Psoas muscle (tissue), 8 donors: ENCODE measurements at places on chromosomes 13 and 19. TPM values are rescaled to one million over a fixed set of nuclear protein-coding genes. Genes with fewer than 3 reads are reported as not detected.

- H3K36me3 ChIP-seq = no peaks in the 10 kb centered on the region
- no peak overlapping the region for H3K27ac ChIP-seq
- H3K4me3 ChIP-seq = no peak overlapping the region
- DNase-seq = no peak
- H3K4me1 ChIP-seq = no peaks in the 10 kb centered on the region
- no peaks in the 10 kb centered on the region for H3K27me3 ChIP-seq
Measured at GRCh38 chr19:54660964-54661363, 1.8 kb upstream of the LILRB4 start.

Gene OVOL3
- not detected for total RNA-seq

DNA sequence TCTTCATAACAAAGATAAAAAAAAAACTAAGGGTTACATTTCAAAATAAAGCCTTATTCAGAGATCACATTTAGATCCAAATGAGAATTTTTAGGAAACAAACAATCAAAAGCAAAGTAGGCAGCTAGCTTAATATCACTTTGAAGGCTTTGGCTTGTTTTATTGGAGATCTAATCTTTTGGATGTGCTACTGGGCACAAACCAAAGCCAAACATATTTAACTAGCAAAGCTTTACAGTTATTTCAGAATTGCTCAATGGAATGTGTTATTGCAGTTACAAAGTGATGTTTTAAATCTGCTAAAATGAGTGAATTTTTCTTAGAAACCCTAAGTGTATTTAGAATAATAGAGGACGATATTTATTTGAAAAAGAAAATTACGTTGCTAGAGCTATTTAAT lies 114.7 kb upstream of the KLHL1 start:
- H3K27ac ChIP-seq = no peak overlapping the region
- H3K4me3 ChIP-seq = no peak overlapping the region
- no peaks in the 10 kb centered on the region for H3K4me1 ChIP-seq
- no peaks in the 10 kb centered on the region for H3K27me3 ChIP-seq
- H3K36me3 ChIP-seq = no peaks in the 10 kb centered on the region
- no peak for DNase-seq

Gene ZNF526
- total RNA-seq = 4.2 TPM

DNA sequence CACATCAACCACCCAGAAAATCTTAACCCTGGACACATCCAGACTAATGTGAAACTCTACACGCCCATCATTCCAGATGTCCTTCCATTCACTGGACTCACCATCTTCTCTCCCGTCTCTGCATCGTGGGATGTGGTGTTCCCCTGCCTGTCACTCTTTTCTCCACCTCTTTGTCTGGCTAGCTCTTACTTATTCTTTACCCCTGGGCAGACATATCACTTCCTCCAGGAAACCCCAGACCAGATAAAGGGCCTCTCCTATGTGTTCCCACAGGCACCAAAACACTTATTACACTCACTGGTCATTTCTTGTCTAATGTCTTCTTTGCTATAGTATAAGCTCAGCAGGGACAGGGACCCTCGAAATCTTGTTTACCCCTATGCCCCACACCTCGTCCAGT lies 109.3 kb upstream of the IPO5 start:
- H3K27me3 ChIP-seq = no peaks in the 10 kb centered on the region
- no peak overlapping the region for H3K4me3 ChIP-seq
- no peak overlapping the region for H3K27ac ChIP-seq
- H3K36me3 ChIP-seq = no peaks in the 10 kb centered on the region
- no peak for DNase-seq

DNA sequence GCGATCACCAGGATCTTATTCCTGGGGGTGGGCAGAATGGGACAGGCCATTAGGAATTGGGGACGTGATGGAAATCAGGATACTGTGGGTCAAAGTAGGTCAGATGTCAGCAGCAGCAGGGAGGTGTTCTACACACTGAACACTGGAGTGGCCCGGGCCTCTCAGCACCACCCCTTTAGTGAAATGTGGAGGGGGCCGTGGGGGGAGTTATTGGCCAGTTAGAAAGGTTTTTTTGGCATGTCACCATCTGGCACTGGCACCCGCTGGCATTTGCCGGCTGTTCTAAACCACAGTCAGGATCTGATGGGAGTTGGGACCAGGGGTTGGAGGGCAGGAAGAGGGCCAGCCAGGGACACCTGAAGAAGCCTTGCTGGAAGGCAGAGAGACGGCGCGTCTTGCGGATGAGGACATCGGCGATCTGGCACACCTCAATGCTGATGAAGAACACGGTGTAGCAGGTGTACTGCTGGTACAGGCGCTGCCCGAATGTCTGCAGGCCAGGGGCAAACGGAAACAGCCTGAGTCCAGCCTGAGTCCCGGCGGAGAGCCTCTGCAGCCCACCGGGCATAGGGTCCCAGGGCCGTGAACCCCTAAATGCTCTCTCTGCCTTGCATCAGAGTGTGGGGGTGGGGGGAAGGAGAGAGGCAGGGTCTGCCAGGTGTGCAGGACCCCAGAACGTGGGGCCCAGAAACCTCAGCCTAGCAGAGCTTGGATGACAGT lies 5.8 kb downstream of the TMEM147 start:
- H3K4me1 ChIP-seq = peaks cover 14% of the 10 kb centered on the region
- no peaks in the 10 kb centered on the region for H3K27me3 ChIP-seq
- peaks cover 19% of the 10 kb centered on the region for H3K36me3 ChIP-seq
- no peak overlapping the region for H3K27ac ChIP-seq
- no peak for DNase-seq

- no peak overlapping the region for H3K4me3 ChIP-seq
- no peaks in the 10 kb centered on the region for H3K4me1 ChIP-seq
- H3K36me3 ChIP-seq = no peaks in the 10 kb centered on the region
- DNase-seq = no peak
- H3K27me3 ChIP-seq = no peaks in the 10 kb centered on the region
Measured at GRCh38 chr13:113378825-113379224, 14.9 kb upstream of the GRTP1 start.

- H3K27ac ChIP-seq = no peak overlapping the region
- DNase-seq = no peak
- no peaks in the 10 kb centered on the region for H3K4me1 ChIP-seq
- no peak overlapping the region for H3K4me3 ChIP-seq
- H3K27me3 ChIP-seq = no peaks in the 10 kb centered on the region
Measured at GRCh38 chr13:24648983-24649687, 31.1 kb upstream of the ATP12A start.

- H3K4me3 ChIP-seq = no peak overlapping the region
- no peaks in the 10 kb centered on the region for H3K4me1 ChIP-seq
- no peaks in the 10 kb centered on the region for H3K36me3 ChIP-seq
- H3K27me3 ChIP-seq = no peaks in the 10 kb centered on the region
Measured at GRCh38 chr13:58908019-58908679, 1255.6 kb downstream of the DIAPH3 start.

Gene PPP1R12C
- 24.8 TPM for total RNA-seq

DNA sequence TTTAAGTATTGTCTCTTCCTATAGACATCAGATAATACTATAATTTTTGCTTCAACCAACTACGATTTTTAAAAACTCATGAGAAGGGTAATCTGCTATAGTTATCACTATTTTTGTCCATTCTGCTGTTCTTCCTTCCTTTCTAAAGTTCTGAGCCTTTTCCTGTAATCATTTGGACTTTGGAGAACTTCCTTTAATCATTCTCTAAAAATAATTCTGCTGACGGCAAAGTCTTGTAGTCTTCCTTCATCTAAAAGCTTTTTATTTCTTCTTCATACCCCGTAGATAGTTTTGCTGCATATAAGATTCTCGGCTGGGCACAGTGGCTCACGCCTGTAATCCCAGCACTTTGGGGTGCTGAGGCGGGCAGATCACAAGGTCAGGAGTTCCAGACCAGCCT lies 5.1 kb upstream of the FCGBP start:
- no peak overlapping the region for H3K27ac ChIP-seq
- H3K27me3 ChIP-seq = peaks cover 3% of the 10 kb centered on the region
- no peaks in the 10 kb centered on the region for H3K4me1 ChIP-seq
- no peaks in the 10 kb centered on the region for H3K36me3 ChIP-seq

DNA sequence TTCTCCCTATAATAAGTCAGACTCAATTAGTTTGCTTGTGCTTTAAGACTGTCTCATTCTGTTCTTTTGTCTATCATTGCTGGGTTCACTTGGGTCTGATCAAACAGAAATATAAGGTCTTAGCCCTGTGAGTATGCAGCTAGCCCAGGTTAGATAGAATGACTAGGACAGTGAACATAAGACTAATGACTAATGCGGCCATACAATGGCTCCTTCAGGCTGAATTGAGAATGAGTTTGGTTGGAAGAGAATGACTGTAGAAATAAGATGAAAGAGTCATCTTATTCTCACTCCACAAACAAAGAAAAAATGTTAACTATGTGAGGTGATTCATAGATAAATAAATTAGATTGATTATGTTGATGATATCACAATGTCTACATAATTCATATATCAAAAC lies 50.1 kb upstream of the OBI1 start:
- H3K36me3 ChIP-seq = no peaks in the 10 kb centered on the region
- no peak overlapping the region for H3K4me3 ChIP-seq
- no peaks in the 10 kb centered on the region for H3K4me1 ChIP-seq

- H3K36me3 ChIP-seq = no peaks in the 10 kb centered on the region
- H3K27me3 ChIP-seq = peaks cover under 1% of the 10 kb centered on the region
- H3K27ac ChIP-seq = no peak overlapping the region
- no peak for DNase-seq
Measured at GRCh38 chr19:32038961-32039360, 306.4 kb upstream of the ZNF507 start.

Gene CKM
- 15,775 TPM for total RNA-seq

DNA sequence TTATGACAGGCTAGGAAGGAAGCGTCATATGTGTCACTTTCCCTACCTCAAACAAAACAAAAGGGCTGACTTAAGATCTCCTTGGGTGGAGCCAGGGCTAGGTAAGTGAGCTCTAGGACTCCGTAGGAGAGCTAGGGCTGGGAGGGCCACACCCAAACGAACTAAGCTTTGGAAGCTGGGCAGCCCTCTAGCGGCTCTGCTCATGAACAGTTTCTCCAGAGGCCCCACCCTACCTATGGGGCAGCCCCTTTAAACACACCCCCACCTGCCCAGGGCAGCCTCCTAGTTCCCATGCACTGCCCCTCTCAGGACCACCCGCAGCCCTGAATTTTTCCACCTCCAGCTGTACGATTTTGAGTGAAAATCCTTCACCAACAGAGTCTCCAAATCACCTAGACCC lies 3.5 kb downstream of the PEG3 start:
- peak overlapping the region; percentile 59 for H3K4me3 ChIP-seq
- no peaks in the 10 kb centered on the region for H3K36me3 ChIP-seq
- DNase-seq = no peak
- H3K27me3 ChIP-seq = no peaks in the 10 kb centered on the region

DNA sequence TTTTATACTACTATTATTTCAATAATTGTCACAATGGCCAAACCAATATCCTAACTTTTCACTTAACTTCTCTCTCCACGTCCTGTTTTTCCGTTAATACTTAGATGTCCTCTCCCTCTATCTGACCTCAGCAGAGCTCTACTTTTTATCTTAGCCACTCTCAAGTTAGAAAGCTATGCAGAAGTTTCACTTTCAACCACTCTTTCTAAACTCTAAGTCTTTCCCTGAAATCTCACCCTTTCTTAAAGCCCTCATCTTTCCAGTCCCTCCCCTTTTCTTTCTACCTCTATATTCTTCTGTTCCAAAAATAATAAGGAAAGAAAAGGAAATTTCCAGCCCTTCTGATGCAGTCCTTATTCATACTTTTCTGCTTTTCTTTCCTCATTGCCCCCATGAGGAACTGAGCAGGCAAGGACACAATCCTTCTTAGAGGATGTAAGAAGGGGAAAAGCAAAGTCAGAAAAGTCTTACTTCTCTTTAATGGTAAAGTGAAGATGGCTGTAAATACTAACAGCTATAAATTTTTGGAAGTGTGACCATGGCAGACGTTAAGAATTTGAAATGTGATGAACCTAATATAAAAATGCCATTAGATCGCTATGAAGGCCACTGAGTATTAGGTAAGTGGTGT lies 23.0 kb downstream of the FAM216B start:
- no peak overlapping the region for H3K27ac ChIP-seq
- DNase-seq = no peak
- no peaks in the 10 kb centered on the region for H3K27me3 ChIP-seq
- H3K4me1 ChIP-seq = no peaks in the 10 kb centered on the region
- H3K4me3 ChIP-seq = no peak overlapping the region

Gene ADAT3
- 1.6 TPM for total RNA-seq

- no peak for DNase-seq
- no peak overlapping the region for H3K27ac ChIP-seq
- no peaks in the 10 kb centered on the region for H3K36me3 ChIP-seq
- H3K27me3 ChIP-seq = no peaks in the 10 kb centered on the region
- H3K4me3 ChIP-seq = no peak overlapping the region
- H3K4me1 ChIP-seq = peaks cover 7% of the 10 kb centered on the region
Measured at GRCh38 chr19:4965061-4965460, 3.9 kb upstream of the KDM4B start.

DNA sequence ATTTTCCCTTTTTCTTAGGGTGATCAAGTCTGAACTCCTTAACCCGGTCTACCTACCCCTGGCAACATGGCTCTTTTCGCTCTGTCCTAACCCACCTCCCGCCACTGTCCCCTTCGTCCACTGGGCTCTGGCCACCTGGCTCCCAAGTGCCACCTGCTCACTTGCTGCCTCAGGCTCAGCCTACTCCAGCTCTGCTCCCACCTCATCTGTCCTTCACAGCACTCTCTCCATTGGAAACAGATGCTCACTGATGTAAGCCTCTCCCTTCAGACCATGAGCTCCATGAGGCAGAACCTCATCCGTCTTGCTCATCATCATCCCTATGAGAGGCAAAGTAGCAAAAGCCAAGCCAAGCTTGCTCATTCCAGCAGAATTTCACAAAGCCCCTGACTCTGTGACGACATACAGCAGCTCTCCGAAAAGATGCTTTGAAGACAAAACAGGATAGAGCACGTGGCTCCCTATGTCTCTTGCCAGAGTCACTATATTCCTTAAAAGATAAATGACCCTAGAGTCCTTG lies 35.3 kb upstream of the AMER2 start:
- H3K4me3 ChIP-seq = no peak overlapping the region
- H3K36me3 ChIP-seq = no peaks in the 10 kb centered on the region
- no peak for DNase-seq
- no peaks in the 10 kb centered on the region for H3K4me1 ChIP-seq
- H3K27ac ChIP-seq = no peak overlapping the region
- H3K27me3 ChIP-seq = peaks cover 3% of the 10 kb centered on the region

Gene ZNF486
- total RNA-seq = 1.2 TPM

- no peak overlapping the region for H3K27ac ChIP-seq
- DNase-seq = no peak
- no peak overlapping the region for H3K4me3 ChIP-seq
Measured at GRCh38 chr13:26651234-26651633, 93.8 kb downstream of the WASF3 start.

Gene NKPD1
- 0.08 TPM for total RNA-seq

DNA sequence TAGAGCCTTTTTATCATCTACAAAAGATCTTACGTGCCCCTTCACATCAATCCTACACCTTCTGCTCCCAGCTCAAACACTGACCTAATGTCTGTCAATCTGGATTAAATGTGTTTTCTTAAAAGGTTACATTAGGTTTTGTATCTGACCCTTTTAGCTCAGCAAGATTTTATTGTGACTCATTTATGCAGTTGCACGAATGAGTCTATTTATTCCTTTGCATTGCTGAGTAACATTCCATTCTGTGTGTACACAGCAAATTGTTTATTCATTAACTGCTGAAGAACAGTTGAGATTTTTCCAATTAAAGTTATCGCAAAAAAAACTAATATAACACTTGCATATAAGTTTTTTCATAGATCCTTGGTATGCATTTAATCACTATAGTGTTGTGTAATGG lies 253.9 kb upstream of the GPC6 start:
- no peak overlapping the region for H3K27ac ChIP-seq
- no peaks in the 10 kb centered on the region for H3K27me3 ChIP-seq
- no peaks in the 10 kb centered on the region for H3K36me3 ChIP-seq
- no peaks in the 10 kb centered on the region for H3K4me1 ChIP-seq
- H3K4me3 ChIP-seq = no peak overlapping the region
- DNase-seq = no peak

- H3K27ac ChIP-seq = no peak overlapping the region
- no peaks in the 10 kb centered on the region for H3K36me3 ChIP-seq
- H3K27me3 ChIP-seq = peaks cover under 1% of the 10 kb centered on the region
- H3K4me3 ChIP-seq = peak overlapping the region; percentile 28
- DNase-seq = no peak
- H3K4me1 ChIP-seq = peaks cover 11% of the 10 kb centered on the region
Measured at GRCh38 chr19:7799640-7800355, 30.2 kb upstream of the EVI5L start.
